Fibroblast of skin of left quadriceps (primary cell): ENCODE measurements at places on chromosomes 4 and X.

GRCh38 chrX:134971926-134972325 lies 18.9 kb upstream of the SMIM10 start:
- DNase-seq: no peak

- DNase-seq: no peak
Observed at GRCh38 chr4:160426233-160426632, 1323.4 kb downstream of the RAPGEF2 start.

DNA sequence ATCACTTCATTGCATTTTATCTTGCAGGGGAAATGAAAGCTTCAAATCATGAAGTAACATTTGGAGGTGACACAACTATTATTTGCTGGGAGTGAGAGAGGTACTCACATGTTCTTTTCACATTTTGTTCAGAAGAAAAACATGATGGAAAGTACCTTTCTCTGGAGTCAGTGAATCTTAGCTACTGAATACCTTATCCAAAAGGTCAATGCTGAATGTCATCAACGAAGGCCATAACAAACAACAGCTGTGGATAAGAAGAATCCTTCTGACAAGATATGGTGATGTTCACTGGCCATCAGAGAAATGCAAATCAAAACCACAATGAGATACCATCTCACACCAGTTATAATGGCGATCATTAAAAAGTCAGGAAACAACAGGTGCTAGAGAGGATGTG lies 36.5 kb upstream of the NUDT10 start:
- no peak for DNase-seq

DNA sequence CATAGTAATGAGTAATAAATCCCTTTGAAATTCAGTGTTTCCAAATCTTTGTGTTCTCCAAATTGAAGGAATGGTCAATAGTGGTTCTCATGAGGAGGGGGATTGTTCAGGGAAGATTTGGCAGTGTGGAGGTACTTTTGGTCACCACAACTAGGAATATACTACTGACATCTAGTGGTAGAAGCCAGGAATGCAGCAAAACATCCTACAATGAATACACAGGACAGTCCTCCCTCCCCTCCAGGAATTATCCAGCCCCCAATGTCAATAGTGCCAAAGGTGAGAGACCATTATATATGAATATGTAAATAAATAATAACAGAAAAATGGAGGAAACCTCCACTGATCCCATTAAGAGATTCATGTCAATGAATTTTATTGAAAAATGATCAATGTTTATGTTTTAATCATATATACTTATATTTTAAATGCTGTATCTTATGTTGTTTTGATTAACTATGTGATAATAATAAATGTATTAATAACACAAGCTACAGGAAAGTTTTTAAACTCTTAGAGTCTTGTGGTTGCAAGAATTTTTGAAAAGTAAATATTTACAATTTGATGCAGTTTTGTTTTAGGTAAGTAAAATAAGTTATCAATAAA lies 14.4 kb upstream of the FAM9A start:
- DNase-seq: no peak

GRCh38 chr4:165834116-165834515 lies 38.9 kb upstream of the TLL1 start:
- no peak for DNase-seq

DNA sequence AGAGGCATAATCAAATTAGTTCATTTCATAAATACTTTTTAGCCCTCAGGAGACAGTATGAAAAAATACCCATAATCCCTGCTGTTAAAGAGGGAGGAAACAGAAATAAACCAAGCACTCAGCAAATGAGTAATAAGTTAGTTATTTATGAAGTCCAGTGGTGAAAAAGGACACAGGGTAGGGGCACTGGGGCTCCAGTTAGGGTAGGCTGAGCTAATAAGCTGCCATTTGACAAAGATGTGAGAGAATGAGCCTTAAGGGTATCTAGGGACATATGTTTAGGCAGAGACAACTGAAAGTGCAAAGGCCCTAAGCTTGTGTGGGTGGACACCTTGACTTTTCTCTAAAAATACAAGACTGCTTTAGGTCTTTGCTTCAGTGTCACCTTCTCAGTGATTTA lies 94.4 kb downstream of the IL15 start:
- DNase-seq: no peak

GRCh38 chrX:123731987-123732669 lies 724 bp downstream of the THOC2 start:
- no peak for DNase-seq

DNA sequence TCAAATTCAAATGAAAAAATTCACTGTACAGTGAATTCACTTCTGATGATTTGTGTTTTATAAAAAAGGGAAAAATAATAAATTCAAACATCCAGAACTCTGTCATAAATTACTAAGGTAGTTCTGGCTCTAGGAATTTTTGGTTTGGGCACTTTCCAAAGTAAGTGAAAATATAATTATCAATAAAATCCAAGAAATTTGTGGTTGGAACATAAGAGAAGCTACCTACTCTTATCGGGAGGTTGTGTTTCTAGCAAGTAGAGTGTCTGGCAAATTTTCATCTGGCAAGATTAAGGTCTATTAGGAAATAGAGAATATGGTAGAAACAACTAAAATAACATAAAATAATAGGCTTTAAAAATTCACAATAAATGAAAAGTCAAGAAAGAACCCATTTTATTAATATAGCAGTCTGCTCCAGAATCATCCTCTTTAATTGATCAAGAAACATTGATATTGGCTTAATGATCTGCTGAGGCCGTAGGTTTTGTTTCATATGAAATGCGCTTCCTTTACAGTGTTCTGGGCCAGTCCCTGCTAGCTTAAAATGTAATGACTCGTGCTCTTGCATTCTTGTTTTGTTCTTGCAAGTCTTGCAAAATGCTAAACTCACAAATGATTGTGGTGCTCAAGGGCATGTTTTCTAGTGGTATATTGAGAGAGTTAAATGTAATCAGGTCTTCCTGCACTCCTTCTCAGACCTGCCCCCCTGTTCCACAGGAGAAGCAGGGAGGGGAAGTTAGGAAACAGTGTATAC lies 331.4 kb downstream of the RAPGEF2 start:
- no peak for DNase-seq

DNA sequence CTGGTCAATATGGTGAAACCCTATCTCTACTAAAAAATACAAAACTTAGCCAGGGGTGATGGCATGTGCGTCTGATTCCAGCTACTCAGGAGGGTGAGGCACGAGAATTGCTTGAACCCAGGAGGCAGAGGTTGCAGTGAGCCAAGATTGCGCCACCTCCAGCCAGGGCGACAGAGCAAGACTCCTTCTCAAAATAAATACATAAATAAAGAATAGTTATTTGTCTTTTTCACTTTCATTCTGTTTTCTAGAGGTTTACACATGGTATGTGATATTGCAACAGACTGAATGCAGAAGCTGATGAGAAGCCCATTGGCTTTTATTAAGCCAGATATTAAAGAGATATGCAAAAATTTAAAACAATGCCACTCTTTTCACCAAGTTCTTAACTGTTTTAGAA lies 8.2 kb downstream of the KLHL15 start:
- DNase-seq: no peak

DNA sequence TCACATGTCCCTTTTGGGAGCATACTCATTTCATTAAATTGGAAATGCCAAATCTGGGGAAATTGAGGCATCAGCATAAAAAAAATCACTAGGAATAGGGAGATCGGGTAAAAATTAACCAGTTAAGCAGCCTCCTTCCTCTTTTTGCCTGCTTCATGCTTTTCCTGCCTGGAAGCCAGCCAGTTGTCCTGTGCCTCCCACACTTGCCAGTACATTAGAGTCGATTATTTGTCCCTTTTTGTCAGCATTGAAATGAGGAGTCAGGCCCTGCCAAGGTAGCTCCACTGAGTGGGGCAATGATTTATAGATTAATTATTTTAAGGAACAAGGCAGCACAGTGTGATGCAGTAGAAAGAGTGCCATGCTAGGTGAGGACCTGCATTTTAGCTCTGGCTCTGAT lies 55.3 kb downstream of the SH2D1A start:
- no peak for DNase-seq

DNA sequence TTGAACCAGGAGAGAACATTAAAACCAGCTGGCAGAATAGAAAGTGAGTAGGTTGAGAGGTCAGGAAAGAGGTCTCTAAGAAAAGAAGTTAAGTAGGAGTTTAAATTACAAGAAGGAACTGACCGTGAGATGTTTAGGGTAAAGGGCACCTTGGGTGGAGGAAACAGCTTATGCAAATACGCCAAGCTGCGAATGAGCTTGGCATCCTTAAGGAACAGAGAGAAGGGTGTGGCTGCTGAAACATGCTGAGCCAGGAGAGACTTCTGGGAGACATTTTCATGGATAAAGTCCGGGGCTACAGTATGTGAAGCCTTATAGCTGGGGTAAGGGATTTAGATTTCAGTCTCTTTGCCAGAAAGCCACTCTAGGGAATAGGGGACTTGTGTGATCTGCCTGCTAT lies 249.1 kb downstream of the KCNIP4 start:
- DNase-seq: no peak

DNA sequence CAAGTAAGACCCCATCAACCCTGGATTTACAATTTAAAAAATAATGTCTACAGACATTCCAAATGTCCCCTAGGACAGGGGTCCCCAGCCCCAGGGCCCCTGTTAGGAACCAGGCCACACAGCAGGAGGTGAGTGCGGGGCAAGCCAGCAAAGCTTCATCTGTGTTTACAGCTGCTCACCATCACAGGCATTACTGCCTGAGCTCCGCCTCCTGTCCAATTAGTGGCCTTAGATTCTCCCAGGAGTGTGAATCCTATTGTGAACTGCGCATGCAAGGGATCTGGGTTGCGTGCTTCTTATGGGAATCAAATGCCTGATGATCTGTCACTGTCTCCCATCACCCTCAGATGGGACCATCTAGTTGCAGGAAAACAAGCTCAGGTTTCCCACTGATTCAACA lies 146.1 kb downstream of the ATP10D start:
- DNase-seq: no peak

DNA sequence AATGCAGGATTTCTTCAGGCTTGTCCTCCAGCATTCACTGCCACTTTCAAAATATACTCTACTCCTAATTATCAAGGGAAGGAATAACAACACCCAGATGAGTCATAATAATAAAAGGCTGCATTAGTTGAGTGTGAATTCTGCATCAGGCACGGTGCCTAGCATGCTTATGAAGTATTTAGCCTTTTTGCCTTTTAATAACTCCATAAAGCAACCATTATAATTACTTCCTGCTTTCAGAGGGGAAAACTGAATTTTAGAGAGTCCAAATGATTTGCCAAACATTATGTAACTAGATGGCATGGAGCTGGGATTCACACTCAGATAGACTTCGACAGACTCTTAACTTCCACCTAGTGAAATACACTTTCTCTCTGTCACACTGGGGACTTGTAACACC lies 2365.5 kb downstream of the PCDH7 start:
- DNase-seq: no peak

DNA sequence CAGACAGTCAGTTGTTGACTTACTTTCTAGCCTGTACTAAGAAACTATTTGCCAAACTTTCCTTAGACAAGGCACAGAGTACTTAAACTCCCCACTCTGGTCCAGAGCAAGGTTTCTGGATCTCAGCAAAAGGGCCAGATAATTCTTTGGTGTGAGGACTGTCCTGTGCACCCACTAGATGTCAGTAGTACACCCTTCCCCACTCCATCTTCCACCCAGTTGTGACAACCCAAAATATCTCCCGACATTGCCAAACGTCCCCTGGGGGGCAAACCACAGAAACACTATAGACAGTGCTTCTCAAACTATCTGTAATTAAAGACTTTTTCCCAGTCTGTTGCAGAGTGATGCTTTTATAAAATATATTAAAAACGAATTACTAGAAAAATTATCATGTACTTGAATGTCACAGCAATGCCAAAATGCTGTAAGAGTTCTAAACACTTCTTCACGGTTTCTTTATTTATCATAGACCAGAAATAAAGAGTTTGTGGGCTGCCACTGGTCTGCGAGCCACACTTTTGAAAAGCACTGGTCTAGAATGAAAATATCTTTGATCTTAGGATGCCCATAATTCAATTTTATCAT lies 203.5 kb downstream of the PRDM5 start:
- peak; percentile 30 for DNase-seq

DNA sequence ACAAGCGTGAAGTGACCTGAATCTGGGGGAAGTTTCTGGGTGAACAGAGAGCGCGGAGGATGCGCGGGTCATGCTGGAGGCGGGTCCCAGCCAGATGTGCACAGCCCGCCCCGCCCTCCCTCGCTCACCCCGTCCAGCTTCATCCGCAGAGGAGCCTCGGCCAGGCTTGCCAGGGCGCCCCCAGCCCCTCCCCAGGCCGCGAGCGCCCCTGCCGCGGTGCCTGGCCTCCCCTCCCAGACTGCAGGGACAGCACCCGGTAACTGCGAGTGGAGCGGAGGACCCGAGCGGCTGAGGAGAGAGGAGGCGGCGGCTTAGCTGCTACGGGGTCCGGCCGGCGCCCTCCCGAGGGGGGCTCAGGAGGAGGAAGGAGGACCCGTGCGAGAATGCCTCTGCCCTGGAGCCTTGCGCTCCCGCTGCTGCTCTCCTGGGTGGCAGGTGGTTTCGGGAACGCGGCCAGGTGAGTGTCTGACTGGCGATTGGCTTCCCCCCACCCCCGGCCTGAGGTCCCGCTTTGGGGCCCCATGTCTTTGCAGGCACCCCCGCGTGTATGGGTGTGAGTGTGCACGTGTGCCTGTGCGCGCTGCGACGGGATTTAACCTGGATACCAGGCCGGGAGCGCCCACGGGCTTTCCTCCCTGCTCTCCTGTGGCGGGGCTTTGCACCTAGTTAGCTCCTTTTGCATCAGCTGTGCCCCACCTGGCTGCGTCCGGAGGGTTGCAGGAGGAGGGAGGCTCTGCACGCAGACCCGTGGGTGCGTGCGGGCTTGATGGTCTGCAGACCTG lies at the start of gene EGFL6:
Gene EGFL6 (plus strand): TSS at position 123 of the 782 bp plus-strand sequence. CDS start 261 bp downstream, at position 384.
- no peak for DNase-seq
